IPS-NIHi11 (cell line): ENCODE measurements at places on chromosomes 1 and 21.
A peak's percentile ranks its signal among the peaks of the same experiment; 100 is the strongest.

DNA sequence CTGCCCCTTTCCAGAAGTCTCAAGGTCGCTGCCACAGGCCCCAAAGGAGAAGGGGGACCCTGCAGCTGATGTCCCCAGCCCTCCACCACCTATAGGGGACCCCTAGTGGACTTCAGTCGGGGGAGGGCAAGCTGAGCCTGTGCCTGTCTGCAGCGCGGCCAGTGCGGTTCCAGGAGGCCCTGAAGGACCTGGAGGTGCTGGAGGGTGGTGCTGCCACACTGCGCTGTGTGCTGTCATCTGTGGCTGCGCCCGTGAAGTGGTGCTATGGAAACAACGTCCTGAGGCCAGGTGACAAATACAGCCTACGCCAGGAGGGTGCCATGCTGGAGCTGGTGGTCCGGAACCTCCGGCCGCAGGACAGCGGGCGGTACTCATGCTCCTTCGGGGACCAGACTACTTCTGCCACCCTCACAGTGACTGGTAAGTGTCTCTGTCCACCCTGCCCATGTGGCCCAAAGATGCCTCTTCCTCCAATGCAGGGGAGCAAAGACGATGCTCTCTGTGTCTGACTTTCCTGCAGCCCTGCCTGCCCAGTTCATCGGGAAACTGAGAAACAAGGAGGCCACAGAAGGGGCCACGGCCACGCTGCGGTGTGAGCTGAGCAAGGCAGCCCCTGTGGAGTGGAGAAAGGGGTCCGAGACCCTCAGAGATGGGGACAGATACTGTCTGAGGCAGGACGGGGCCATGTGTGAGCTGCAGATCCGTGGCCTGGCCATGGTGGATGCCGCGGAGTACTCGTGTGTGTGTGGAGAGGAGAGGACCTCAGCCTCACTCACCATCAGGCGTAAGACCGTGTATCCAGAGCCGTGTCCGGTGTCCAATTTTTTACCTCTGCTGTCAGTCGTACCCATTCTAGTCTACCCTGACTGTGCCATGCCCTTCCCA, 79.9 kb downstream of the OBSCN start:
- peak; percentile 3 for DNase-seq

DNA sequence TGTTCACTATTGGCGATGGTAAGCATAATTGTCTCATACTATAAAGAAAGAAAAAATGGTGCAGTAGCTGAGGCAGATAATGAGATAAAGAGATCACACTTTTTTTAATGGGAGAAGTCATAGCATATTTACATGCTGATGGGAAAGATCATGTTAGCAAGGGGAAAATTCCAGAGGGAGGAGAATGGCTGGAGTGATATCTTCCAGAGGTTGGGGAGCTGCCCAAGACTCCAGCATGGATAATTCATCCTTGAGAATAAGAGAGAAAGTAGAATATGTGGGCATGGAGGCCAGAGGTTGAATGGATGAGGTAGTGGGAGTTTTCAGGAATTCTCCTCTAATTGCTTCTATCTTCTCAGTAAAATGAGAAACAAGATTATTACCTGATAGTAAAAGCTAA, 45.8 kb upstream of the RGS1 start:
- DNase-seq, result no peak

GRCh38 chr21:44999972-45000636, 60.3 kb downstream of the SLX9 start:
- DNase-seq, result no peak

DNA sequence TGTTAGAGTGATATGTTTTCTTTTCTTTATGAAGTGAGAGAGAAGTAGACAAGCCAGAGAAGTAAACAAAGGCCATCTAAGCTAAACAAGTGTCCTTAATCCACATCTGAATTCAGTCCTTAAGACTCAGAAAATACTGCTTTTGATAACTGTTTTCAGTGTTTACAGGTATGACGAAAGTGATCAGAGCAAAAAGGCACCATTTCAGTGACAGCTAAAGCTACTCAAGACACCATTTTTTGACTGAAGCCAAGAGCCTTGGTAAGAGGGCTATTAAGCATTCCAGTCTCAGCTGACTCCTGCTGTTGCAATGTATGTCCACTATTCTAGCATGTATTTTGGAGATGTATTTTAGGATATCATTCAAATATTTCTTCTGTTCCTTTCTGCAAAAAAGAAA, 4.1 kb downstream of the KMO start:
- no peak for DNase-seq

GRCh38 chr1:203116091-203116820, 11.3 kb upstream of the ADORA1 start:
- no peak for DNase-seq

GRCh38 chr1:228648647-228649383, 86.5 kb upstream of the RHOU start:
- no peak for DNase-seq

GRCh38 chr1:50603274-50604271, 180.3 kb upstream of the DMRTA2 start:
- DNase-seq, result no peak

GRCh38 chr1:238409191-238409850, 518.6 kb upstream of the ZP4 start:
- no peak for DNase-seq

DNA sequence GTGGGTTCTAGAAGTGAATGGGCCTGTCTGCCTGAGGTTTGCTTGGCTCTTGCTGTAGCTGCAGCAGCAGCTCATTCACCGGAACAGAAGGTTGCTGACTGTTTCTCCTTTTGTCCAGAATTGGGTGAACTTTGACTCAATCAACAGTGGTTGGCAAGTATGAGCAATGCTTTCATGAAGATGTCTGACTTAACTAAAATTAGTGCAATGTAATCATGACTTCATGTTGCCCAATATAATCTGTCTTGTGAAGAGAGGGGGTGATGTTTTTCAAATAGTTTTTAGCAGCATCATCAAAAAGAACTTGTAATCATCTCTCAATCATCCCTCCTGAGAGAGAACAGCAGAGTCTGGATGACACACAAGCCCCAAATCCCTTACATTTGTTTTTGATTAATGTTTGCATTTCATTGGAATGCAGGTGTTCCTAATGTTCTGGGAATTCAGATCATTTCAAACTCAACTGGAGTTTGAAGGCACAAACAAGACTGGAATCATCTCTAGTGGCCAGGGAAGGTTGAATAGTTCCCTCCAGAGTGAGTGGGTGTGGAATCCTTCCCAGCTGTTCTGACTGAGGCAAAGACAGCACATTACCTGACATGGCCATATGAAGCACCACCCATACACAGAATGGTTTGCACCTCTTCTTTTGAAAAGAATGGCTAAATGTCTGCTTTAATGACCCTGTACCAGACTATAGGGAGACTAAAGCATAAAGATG, 82.9 kb downstream of the HLX start:
- DNase-seq, result no peak

DNA sequence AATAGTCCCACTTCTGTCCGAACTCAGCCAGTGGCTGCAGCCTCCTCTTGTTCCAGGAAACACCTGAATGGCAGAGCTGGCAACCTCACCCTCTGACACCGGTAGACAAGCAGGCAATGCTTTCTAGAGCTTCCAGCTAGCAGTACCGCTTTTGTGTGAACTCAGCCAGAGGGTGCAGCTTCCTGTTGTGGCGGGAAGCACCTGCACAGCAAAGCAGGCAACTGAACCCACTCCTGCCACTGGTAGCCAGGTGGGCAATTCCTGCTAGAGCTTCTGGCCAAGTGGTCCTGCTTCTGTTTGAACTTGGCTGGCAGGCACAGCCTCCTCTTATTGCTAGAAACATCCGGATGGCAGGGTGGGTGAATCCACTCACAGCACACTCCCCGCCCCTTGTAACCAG, 40.1 kb upstream of the TMPRSS15 start:
- no peak for DNase-seq

DNA sequence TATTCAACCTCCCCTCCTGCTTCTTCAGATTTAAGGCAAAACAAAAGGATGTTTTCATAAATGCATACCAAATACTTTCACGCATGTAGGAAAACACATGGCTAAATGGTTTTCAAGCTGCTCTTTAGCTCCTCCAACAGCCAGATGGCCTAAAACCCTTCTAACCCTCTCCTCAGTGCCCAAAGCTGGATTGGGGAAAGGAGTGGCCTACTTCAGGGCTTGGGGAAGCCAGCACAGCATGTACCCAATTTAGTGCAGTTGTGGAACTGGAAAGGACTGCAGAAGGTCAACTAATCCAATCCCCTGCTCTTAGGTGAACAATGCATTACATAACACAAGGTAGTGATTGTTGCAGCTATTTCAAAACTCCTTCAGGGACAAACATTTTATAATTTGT, 9.3 kb downstream of the F5 start:
- DNase-seq, result no peak

GRCh38 chr1:160414881-160415280, 14.5 kb downstream of the VANGL2 start:
- DNase-seq, result no peak

GRCh38 chr1:35980090-35980489, 49.2 kb downstream of the AGO3 start:
- DNase-seq, result no peak

GRCh38 chr1:99680270-99680669, 34.4 kb downstream of the PALMD start:
- no peak for DNase-seq

DNA sequence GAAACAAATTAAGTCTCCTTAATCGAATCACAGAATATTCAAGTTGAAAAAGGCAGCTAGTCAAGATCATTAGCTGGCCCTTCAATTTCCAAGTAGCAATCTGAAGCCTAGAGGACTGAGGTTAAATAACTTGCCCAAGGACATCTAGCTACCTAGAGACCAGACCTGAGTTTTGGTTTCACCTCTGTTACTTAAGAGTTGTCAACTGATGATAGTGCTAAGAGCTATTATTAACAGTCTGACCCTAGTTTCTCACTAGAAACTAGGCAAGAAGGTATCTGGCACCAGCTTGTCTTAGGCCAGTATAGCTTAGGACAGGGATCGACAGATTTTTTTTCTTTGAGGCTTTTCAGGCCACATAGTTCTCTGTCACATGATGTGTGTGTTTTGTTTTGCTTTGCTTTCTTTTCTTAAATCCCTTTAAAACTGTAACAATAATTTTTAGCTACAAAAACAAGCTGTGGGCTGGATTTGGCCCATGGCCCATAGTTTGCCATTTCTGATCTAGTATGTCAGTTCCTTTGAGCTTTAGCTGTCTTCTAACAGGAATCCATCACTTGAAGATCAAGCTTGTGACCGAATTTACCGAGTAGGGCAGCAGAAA, 23.2 kb downstream of the TRIM45 start:
- no peak for DNase-seq

GRCh38 chr1:87330885-87331364, 2.2 kb downstream of the LMO4 start:
- no peak for DNase-seq

GRCh38 chr1:229258031-229258756, 12.7 kb upstream of the RAB4A start:
- peak; percentile 74 for DNase-seq

GRCh38 chr1:204975568-204976235, 67.3 kb upstream of the CNTN2 start:
- peak; percentile 92 for DNase-seq

- DNase-seq, result no peak
Measured at GRCh38 chr1:6365047-6365446, 28.5 kb downstream of the ACOT7 start.

GRCh38 chr1:51421964-51422363, 91.6 kb upstream of the TTC39A start:
- DNase-seq, result peak; percentile 78

GRCh38 chr1:200302192-200302920, 107.5 kb downstream of the ZNF281 start:
- DNase-seq, result peak; percentile 29

- peak; percentile 69 for DNase-seq
Measured at GRCh38 chr1:154813300-154813816, 56.7 kb downstream of the KCNN3 start.

- no peak for DNase-seq
Measured at GRCh38 chr1:201349092-201349491, 28.4 kb downstream of the TNNT2 start.

DNA sequence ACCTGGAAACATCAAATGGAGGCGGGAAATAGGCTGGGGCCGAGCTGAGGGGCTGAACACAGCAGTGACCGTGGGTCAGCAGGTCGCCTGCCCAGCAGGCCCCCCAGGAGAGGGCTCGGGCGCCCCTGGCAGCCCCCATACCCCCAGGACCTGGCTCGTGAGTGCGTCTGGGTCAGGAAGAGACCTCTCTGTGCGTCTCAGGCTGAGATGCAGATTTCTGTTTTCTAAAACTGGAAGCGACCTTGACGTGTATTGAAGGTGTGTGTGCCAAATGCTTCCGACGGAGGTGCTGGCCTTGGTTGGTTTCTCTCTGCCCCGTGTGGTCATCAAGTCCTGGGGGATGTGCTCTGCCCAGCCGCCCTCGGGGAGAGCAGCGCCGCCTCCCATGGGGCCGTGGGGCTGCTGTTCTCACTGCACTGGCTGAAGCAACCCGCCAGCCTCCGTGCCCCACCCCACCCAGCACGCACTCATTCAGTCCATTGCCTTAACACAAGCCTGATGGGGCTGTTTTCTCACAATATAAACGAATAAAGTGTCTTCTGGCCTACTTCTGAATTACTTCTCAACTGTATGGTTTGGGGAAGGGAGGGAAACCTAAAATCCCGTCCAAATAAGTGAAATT, 7.4 kb downstream of the PEX10 start:
- no peak for DNase-seq

- DNase-seq, result no peak
Measured at GRCh38 chr1:4207842-4208692, 308.0 kb upstream of the C1orf174 start.

DNA sequence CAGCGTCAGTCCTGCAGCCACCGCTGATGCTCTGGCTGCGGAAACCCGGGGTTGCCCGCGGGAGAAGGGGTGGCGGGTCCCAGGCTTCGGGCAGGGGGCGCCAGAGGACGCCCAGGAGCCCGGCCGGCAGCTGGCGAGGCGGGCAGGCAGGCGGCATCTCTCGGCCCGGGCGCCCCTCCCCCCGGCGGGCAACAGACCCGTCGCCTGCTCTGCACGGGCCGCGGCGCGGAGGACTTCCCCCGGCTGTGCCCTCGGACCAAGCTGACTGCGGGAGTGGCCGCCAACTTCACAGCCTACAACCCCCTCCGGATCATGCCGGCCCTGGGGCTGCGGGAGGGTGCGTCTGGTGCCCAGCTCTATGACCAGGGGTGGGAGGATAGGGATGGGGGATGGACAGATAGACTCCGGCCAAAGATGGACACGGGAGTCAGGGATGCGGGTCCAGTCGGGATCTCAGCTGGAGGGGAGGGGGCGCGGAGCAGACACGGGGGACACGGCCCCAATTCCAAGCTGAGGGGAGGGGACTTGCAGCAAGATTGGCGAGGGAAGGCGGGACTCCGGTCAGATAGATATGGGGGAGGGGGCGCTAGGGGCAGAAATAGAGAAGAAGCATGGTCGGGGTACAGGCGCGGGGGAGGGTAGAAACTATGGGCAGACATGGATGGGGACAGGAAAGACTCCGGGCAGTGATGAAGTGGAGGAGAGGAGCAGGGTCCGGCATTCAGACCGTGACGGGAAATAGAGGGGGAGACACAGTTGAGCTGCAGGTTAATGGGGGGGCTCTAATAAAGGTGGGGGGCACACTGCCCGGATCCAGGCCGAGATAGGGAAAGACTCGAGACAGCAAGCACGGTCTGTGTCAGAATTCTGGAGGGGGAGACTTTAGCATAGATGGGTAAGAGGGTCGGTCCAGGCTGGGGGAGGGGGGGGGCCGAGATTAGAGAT, 1.1 kb downstream of the ADGRB2 start:
- DNase-seq, result peak; percentile 88

- DNase-seq, result no peak
Measured at GRCh38 chr1:20724364-20725188, 6.8 kb upstream of the KIF17 start.
